ENCODE measurements at places on chromosomes 1 and 21.

GRCh38 chr1:66182551-66183178 lies 351.3 kb upstream of the SGIP1 start:
- peak; percentile 11 for DNase-seq

- DNase-seq: no peak
Observed at GRCh38 chr21:46666941-46667740, 31.7 kb downstream of the PRMT2 start.

- no peak for DNase-seq
Observed at GRCh38 chr1:222886194-222886854, 71.5 kb downstream of the DISP1 start.

DNA sequence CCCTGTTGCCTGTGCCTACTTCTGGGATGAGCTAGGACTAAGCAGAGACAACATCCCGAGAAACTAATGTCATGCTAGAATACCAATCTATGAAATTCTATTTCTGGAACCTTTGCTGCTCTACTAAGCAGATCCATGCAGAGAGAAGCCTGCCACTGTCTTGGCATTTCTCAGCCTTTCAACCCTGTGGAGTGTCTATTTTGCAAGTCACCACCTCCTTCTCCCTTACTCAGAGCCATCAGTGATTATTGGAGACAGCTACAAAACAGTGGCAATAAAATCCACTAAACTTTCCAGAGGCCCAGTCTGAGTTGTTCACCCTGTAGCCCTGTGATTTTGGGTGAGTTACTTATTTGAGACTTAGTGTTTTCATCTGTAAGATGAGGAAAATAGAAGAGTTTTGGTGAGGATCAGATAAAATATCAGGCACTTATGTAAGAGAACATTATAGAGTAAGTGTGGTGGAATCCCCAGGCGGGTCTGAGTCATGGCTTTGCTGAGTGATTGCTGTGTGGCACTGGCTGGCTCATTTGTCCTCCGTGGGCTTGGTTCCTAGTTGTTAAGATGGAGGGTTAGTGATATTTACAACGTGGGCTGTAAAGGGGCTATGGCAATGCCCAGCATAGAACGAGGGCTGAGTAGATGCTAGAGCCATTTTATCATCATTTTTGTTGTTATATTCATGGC lies 61.1 kb downstream of the FMN2 start:
- DNase-seq: no peak

GRCh38 chr1:201275253-201275666 lies 8.0 kb upstream of the PKP1 start:
- no peak for DNase-seq

GRCh38 chr1:11501491-11501897 lies 22.5 kb downstream of the DISP3 start:
- no peak for DNase-seq

- DNase-seq: no peak
Observed at GRCh38 chr21:41277196-41277595, 39.4 kb upstream of the FAM3B start.

DNA sequence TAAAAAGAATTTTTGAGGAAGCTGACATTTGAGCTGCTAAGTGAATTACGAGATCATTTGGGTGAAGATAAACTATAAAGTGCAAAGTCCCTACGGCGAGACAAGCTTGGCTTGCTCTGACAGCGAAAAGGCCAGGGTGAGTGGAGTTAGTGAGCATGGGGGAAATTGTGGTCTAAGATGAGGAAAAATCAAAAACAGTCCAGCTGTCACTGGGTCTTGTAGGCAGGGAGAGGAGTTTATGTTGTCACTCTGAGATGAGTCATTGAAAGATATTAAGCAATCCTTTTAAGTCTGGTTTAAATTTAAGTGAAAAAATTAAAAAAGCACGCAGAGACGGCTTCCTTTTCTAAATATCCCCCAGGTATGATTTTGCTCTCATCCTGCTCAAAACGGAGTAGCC lies 601.9 kb downstream of the MRPL39 start:
- DNase-seq: no peak

- no peak for DNase-seq
Observed at GRCh38 chr1:8094481-8095241, 68.6 kb upstream of the ERRFI1 start.

DNA sequence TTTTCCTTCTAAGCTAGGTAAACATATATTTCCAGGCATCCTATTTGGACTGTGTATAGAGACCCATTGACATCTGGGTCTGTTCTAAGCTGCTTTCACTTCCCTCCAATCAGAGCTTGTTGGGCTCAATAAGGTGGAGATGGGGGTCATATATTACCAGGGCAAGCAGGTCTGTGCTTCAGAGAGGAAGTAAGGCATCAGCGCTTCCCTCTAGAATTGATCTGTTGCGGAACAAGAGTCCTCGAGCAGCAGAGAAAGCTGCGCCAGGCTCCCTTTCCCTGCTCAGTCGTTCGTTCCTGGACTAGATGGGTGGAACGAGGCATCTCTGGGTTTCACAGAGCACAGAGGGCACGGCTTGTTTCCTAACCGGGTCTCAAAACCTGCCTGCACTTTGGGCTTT lies 63.5 kb downstream of the DISC1 start:
- no peak for DNase-seq

- no peak for DNase-seq
Observed at GRCh38 chr1:228000416-228000815, 6.4 kb upstream of the WNT3A start.

GRCh38 chr1:244084763-244085162 lies 33.7 kb downstream of the ZBTB18 start:
- DNase-seq: no peak

DNA sequence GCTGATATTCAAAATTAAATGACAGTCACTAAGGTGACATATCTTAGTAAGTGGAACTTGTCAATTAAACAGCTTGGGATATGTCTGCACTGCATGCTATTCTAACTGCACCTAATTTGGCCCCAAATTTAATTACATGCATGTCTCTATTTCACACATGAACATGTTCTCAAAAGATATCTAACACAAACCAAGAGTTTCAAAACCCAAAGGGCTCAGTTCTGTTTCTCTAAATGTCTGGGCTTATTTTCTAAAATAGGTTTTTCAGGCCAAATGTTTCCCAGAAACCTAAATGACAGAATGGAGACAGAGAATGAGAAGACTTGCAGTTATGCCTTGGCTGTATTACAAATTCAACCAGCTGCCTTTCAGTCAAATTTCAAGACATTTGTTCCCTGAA lies 11.3 kb downstream of the RAB29 start:
- no peak for DNase-seq

DNA sequence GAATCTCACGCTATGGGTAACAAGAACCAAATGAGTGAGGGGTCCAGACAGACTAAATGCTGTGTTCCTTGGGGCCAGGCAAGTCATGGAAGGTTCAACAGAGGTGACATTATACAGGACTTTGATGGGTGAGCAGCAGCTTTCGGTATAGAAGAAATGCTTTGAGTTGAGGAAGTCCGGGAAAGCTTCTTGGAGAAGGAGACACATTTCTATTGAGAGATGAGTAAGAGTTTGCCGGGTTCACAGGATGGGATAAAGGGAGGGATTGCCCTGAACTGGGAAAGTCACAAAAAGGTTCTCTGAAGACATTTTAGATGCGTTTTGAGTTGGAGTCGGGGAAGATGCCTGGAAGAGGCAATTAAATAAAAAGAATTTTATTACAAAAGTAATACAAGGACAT lies 580 bp upstream of the AZIN2 start:
- no peak for DNase-seq

- DNase-seq: no peak
Observed at GRCh38 chr21:38267136-38267755, 10.5 kb downstream of the KCNJ15 start.

DNA sequence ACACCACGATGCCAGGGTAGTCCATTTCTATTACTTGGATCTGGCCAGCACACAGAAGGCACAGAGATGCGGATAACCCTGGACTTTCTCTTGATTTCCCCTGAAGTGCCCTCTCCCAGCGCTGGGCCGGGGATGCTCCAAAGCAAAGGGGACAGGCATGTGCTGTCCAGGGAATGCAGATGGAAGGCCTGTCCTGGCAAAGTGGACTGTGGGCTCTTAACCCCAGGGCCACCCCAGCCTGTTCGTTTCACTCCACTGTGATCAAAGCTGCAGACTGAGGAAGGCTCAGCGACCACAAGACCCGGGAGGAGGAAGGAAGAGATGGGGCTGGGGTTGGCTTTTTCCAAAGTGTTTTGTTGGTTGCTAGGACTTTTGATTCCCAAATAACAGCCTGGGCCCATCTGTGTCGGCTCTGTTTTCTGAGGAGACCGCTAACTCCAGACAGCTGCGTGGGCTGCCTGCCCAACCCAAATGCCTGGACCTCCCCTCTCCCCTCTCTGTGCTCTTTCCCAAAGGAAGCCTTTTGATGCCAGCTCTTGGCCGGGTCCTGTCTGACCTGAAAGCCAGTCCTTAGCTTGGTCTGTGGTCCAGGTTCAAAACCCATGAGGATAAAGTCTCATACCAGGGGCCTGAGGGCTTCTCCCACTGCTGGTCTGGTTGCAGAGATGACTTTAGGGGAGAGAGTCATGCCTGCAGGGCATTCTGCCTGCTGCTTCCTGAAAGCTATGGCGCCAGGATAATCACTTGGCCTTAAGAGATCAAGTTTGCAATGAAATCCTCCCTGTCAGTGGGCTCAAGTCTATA lies 119.6 kb upstream of the CD34 start:
- DNase-seq: peak; percentile 70

DNA sequence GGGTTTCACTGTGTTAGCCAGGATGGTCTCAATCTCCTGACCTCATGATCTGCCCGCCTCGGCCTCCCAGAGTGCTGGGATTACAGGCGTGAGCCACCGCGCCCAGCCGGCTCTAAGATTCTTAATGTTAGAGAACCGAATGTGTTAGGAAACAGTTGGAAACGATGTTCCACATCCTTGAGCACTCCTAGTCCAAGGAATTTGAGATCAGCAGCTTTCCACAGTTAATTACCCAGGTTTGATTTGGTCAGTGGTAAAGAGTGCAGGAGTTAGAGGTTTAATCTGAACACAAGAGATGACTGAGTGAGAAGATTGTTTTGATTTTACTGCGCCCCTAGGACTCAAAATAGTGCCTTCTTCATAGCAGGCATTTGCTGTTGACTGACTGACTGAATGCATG lies 75.9 kb upstream of the BMP8A start:
- no peak for DNase-seq

- no peak for DNase-seq
Observed at GRCh38 chr1:78284354-78284753, 206.4 kb upstream of the PTGFR start.

- no peak for DNase-seq
Observed at GRCh38 chr1:65698590-65698989, 94.1 kb upstream of the PDE4B start.

DNA sequence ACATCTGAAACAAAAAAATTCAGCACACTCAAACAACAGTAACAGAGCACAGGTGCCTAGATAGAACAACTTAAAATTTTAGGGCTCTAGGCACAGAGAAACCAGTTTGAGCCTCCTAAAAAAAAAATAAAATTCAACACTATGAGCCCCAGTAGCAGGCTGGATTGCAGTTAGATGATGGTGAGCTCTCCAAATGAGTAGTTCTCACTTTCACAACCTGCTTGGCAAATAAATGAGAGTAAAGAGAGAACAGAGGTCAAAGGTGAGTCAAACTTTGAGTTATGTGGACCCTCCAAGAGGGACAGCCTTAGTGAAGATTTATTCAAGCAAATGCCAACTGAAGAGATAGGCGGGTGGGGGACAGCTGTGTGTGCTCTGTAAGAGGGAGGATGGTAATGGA lies 3.6 kb downstream of the BEND5 start:
- no peak for DNase-seq

DNA sequence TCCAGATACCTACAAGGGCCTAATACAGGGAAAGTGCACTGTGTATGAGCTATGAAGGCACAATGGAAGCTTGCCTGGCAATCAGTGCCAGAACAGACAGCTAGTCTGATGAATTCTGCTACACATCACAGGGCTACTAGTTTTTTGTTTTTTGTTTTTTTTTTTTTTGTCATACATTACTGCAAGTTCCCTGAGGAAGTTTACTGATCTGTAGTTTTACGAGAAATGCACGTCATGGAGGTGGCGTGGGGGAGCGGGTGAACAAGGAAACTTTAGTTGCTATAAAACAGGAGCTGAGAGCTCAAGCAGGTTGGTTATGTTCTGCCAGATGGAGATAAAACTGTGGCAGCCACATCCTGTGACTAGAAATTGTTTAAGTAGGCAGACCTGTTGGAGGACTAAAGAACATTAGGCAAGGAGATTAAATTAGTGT lies 17.7 kb downstream of the PTPRC start:
- no peak for DNase-seq

DNA sequence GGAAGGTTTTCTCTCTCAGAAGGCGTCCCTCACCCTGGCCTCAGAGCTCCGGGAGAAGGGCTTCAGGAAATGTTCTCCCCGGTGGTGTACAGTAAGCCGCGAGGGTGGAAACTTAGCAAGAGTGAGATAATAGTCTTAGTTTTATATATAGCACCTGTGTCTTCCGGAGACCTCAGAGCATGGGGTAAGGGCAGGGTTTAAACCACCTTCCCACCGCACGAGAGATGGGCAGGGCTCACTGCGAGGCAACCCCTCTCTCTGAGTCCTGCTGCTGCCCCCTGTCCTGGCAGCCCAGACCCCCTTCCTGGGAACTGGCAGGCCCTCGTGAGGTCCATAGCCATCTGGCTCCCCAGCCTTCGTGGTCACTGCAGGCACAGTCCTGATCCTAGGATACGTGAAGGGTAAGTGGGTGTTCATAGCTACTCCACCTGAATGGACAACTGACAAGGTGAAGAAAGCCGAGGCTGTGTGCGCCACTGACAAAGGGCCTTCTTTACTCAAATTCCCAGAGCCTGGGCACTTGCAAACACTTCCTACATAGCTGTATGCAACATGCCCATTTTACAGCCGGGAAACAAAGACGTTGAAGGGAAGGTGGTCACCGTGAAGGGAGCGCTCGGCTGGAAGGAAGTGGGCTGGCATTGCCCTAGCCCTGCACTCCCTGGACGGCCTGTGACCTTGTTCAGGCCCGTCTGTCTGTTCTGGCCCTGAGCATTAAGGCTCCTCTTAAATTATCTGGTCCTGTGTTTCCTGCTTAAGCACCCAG lies 26.9 kb downstream of the ITPKB start:
- DNase-seq: no peak

DNA sequence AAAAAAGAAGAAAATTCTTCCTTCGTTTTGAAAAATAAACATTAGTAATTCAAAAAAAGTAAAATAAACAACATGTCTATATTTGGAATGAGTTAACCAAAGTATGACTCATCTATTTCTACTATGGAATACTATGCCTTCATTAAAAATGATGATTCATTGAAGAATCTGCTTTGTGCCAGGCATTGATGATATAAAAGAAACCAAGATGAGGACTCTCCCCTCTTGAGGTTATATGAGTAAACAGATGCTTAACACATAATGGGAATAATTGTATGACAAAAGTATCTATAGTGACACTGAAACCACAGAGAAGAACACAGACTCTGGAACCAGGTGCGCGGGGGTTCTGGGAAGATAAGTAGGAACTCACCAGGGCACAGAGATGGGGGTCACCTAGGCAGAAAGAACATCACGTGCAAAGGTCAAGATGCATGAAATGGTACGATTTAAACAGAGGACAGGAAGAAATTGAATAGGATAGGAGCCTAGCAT lies 18.8 kb downstream of the ELF3 start:
- DNase-seq: no peak

DNA sequence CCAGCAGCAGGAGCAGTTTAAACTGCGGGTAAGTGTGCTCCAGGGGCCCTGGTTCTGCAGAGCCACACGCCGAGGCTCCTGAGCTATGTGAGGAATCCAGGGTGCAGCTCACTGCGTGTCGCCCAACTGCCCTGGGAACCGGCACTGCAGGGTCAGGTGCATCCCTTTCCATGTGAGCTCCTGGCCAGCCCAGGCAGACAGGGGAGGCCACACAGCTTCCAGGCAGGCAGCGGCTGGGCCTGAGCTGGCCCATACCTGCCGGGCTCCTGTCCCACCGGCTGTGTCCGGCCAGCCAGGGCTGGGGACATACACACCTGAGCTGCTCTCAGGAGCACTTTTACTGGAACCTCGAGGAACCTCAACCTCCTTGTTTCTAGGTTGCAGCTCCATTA lies 18.6 kb upstream of the COL18A1 start:
- DNase-seq: no peak
